Left hindlimb (tissue), 1 donor: ENCODE measurements at places on chromosomes 5 and 9.

- DNase-seq: no peak
Measured at GRCh38 chr9:88006511-88007290, 32.4 kb upstream of the CDK20 start.

- no peak for DNase-seq
Measured at GRCh38 chr5:78483809-78484521, 123.5 kb downstream of the SCAMP1 start.

DNA sequence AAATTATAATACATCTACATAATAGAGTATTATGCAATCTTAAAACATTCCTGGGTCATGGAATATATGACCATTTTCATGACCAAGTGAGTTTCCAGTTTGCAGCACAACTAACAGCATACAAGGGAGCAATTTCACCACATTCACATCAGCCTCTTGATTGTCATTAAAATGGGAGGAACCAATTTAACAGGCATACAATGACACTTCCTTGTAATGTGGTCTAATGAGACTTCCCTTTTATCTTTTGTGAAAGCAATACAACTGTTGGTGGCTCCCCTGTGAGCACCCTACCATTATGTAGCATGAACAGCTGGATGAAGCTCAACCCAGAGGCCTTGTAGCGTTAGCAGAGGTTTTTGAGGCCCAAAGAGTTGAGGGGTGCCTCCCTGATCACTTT, 13.6 kb upstream of the TMOD1 start:
- no peak for DNase-seq

- DNase-seq: peak; percentile 27
Measured at GRCh38 chr9:36150574-36151315, 14.2 kb downstream of the GLIPR2 start.

- DNase-seq: no peak
Measured at GRCh38 chr5:5810461-5810860, 388.0 kb downstream of the ICE1 start.

DNA sequence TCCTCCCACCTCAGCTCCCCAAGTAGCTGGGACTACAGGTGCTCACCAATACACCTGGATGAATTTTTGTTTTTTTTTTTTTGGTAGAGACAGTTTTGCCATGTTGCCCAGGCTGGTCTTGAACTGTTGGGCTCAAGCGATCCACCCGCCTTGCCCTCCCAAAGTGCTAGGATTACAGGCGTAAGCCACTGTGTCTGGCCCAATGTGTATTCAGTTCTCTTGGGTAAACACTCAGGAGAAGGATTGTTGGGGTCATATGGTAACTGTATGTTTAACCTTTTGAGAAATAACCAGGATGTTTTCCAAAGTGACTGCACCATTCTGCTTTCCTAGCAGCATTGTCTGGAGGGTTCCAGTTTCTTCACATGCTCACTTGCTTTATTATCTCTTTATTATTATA, 67.4 kb downstream of the TNPO1 start:
- DNase-seq: no peak

- no peak for DNase-seq
Measured at GRCh38 chr9:79127661-79128060, 444.1 kb upstream of the TLE4 start.

GRCh38 chr9:136002881-136003280, 41.7 kb upstream of the UBAC1 start:
- DNase-seq: no peak

- no peak for DNase-seq
Measured at GRCh38 chr5:158824241-158824882, 275.4 kb downstream of the EBF1 start.
